ENCODE measurements at places on chromosomes 11 and 22.

DNA sequence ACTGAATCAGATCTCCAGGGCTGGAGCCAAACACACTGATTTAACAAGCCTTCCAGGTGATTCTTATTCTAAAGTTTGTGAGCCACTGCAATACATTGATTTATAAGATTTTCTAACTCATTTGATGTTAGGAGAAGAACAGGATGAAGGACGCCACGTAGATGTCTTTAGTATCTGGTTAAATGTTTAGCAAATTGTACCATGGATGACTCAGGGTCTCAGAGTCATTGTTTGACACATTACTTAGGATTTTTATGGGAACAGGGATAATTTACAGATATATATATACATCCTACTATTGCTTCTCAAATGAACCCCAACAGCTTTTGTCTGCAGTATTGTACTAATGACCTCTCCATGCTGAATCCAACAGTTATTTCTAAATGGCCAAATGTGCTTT, 143.1 kb upstream of the DDI1 start:
- no peak for DNase-seq

DNA sequence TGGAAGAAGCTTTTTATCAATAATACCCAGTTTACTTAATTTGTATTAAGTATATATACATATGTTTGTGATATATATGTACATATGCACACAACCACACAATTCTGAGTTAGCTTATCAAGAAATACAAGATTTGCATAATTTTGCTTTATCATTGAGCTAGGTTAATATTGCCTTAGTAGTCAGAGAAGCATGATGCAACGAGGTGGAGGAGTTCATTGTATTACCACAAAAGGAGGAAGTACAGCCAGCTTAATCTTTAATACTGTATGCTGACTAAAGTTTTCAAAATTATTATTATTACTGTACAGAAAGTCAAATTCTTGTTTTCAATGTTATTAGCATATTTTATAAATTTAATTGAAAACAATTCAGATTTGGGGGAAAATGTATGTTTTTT, 278.4 kb upstream of the PDGFD start:
- DNase-seq = no peak

DNA sequence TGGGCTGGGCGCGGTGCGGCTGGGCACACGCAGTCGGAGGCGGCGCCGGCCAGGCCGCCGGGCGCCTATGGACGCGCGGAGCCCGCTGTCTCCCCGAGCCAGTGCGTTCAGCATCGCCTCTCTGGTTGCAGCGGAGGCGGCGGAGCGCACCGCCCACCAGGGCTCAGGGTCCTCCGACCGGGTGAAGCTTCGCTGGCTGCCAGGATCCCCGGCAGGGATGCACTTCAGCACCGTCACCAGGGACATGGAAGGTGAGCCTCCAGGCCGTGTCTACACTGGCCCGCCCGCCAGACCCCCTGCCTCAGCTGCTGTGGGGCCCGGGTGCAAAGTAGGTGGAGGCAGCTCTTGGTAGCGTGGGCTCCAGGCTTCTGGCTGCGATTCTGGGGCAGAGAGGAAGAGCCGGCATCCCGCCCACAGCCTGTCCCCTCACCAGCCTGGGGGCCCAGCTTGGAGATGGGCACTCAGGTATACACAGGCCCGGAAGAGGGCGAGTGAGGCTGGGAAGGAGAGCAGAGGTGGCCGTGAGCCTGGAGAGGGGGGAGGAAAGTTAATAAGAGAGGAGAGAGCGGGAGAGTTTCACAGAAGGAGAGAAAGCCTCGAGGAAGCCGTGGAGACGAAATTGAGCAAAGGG, 1.0 kb upstream of the TBX1 start:
- DNase-seq = peak; percentile 27

- DNase-seq = no peak
Observed at GRCh38 chr11:10893714-10894151, 35.9 kb upstream of the ZBED5 start.

GRCh38 chr11:58647141-58647699, 24.8 kb downstream of the CNTF start:
- DNase-seq = no peak

Data from NCI-H524 (cell line).